GF-D8 (cell line): ENCODE measurements at places on chromosomes 5 and 9.

- DNase-seq: no peak
These were observed 81.9 kb downstream of the APBA1 start for GRCh38 chr9:69590266-69590665.

DNA sequence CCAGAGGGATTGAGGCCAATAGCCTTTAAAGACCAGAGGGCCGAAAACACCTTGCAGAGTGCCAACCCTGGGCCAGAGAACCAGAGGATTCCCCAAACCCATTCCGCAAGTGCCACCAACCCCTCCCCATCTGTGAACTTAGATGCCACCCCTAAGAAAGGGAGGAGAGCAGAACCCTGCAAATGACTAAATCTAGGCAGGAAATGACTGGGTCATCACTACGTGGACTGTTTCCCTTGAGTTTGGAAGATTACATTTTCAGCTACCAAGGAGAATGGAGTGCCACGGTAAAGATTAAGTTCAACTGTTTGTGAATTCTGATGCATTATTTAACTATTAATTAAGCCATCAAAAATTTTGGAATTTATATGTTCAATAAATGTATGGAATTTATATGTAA lies 142.8 kb downstream of the ENC1 start:
- DNase-seq: no peak

- DNase-seq: no peak
These were observed 10.4 kb downstream of the TNIP1 start for GRCh38 chr5:151070449-151070848.

- no peak for DNase-seq
These were observed 28.5 kb downstream of the GOLGA2 start for GRCh38 chr9:128247226-128247803.

- no peak for DNase-seq
These were observed 544 bp upstream of the SNX24 start for GRCh38 chr5:122844910-122845228.

DNA sequence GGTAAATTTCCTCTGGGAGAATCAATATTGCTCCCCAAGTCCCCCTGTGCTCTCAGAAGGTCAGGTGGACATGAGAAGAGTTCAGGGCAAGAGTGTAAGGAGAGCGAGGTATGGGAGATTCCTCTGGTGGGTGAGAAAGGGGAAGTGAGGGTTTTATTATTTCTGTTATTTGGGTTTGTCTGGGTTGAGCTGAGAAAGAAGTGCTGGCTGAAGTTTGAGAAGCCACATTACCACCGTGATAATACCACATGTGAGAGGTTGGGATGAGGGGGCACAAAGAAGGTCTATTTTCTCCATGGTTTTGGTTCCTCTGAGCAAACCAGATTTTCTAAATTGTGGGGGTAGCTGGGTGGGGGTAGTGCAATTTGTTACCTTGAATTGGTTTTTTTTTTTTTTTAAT lies 350.4 kb downstream of the OSTF1 start:
- no peak for DNase-seq

GRCh38 chr5:438481-438981 lies 4.4 kb upstream of the EXOC3 start:
- DNase-seq: no peak

DNA sequence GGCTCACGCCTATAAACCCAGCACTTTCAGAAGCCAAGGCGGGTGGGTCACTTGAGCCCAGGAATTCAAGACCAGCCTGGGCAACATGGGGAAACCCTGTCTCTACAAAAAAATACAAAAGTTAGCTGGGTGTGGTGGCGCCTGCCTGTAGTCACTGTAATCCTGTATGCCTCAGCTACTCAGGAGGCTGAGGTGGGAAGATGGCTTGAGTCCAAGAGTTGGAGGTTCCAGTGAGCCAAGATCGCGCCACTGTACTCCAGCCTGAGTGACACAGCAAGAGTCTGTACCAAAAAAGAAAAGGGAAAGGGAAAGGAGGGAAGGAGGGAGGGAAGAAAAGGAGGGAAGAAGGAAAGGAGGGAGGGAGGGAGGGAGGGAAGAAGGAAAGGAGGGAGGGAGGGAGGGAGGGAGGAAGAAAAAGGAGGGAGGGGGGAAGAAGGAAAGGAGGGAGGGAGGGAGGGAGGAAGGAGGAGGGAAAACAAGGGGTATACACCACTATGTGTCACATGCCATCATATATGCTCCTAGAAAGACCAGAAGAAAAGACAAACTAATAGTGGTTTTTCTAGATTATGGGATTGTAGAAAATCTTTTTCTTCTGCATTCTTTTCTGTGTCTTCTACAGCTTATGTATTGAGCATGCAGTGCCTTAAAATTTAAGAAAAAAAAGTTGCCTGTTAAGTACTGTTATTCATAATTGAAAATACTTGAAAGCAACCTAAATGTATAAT lies 240.1 kb downstream of the DENND1A start:
- DNase-seq: no peak

DNA sequence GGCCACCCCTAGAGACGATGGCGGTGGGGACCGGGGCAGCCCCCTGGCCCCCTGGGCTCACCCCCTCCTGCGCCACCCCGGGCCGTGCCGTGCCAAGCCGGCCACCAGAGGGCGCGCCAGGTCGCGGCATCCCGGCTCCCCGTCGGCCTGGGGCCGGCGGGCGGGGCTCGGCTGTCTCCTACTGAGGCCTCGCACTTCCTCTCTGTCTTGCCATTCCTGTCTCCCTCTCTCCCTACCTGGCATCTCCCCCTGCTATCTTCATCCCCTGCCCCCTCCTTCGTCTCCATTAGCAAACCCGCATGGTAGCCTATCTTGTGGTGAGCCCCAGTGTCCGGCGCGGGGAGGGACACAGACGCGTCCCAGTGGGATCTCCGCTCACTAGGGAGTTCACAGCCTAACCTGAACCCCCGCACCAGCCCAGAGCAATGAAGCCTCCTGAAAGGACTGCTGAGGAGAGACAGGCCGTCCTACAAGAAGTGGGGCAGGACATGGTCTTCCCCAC lies 29.8 kb upstream of the FABP6 start:
- no peak for DNase-seq

GRCh38 chr9:134870301-134870694 lies 10.3 kb upstream of the FCN2 start:
- DNase-seq: no peak

DNA sequence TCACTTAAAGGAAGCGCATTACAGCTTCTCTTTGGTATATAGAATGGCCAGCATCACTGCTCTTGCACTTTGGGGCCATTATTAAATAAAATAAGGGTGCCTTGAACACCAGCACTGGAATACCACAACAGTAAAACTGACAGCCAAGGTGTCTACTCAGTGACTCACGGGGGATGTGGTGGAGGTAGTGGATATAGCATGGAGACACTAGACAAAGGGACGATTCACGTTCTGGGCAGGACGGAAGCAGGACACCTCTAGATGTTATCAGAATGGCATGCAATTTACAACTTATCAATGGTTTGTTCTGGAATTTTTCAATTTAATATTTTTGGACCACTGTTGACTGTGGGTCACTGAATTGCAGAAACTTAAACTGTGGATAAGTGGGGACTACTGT lies 32.9 kb upstream of the PDE8B start:
- DNase-seq: no peak

DNA sequence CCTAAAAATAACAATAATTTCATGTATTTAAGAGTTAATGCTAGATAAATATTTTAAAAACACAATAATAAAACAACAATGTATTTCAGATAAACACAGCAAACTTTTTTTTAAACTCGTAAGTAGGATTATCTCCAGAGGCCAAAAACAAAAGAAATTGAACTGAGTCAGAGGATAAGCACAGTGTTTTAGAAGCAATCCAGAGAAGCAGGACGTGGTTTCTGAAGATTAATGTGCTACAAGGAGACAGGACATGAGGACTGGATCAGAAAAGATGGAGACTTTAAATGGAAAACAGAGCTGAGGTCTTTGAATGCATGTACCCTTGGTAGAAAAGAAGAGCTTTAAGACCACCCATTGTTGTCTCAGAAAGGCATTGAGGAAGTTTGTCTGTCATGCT lies 491.2 kb upstream of the TLE4 start:
- no peak for DNase-seq

- no peak for DNase-seq
These were observed 1571.3 kb downstream of the MAT2B start for GRCh38 chr5:165076686-165077085.

GRCh38 chr9:37976714-37977477 lies 73.0 kb upstream of the SLC25A51 start:
- no peak for DNase-seq

GRCh38 chr9:83701769-83702168 lies 6.0 kb downstream of the UBQLN1 start:
- DNase-seq: no peak

GRCh38 chr9:130042885-130043653 lies at the start of gene FNBP1:
Gene FNBP1, minus strand, starts transcription at chr9:130043189. Its CDS starts 214 bp downstream, at chr9:130042975.
- peak; percentile 48 for DNase-seq

GRCh38 chr9:120569556-120569955 lies 10.4 kb downstream of the CDK5RAP2 start:
- DNase-seq: no peak

DNA sequence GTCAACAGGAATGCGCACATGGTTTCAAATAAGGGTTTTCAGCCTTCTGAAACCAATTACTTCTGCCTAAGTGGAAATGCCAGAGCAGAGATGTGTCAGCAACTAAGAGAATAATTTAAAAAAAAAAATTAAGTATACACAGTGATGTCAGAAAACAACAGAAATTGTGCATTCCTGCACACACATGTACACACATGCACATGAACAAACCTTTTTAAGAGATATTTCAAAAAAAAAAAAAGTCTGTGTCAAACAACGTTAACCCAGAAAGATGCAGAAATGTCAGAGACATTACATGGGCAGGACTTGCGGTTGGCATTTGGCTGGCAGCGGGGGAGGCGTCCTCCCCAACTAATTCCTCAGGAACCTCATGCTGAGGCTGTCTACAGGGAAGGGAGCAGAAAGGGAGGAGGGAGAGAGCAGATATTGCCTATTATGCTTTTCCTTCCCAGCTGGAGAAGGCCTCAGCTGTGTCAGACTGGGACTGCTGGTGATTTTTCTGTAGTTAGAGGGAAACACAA lies 536.9 kb upstream of the WWC1 start:
- DNase-seq: no peak

DNA sequence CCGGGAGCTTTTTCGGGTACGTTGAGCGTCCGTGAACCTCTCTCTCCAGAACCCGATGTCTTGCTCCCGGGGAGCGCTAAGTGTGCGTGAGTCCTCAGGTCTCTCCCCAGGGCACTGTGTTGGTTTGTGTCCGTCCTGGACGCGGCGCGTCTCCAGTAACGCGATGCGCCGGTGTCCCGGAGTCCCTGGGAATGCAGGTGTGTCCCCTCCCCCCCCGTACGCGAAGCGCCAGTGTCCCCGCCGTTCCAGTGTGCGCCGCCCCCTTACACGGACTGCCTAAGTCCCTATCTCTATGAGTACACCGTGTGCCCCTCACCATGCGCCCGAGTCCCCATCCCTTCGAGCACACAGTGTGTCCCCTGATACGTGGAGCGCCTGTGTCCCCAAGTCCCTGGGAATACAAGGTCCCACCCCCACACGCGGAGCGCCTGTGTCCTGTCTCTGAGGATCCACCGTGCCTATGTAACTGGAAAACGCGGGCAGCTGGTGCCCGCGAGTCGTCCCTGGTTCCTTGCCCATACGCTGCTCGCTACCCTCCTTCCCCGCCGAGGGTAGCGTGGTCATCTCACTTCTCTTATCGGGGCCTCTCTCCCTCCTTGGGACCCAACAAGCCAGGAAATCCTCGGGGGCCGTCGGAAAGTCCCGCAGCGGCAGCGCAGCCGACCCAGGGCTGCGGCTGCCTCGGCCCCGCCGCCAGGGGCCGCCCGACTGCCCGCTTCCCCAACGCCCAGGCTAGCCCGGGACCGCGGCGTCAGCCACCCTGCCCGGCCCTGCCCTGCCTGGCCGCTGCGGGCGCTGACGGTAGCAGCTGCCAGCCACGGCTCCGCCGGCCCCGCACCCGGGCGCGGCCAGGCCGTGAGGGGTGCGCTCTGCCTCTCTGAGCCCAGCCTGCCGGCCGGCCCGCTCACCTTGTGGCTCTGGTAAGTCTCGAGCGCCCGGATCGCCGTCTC lies 709 bp downstream of the ELL2 start:
- DNase-seq: no peak

GRCh38 chr5:25862276-25862675 lies 1176.1 kb downstream of the CDH9 start:
- DNase-seq: no peak

DNA sequence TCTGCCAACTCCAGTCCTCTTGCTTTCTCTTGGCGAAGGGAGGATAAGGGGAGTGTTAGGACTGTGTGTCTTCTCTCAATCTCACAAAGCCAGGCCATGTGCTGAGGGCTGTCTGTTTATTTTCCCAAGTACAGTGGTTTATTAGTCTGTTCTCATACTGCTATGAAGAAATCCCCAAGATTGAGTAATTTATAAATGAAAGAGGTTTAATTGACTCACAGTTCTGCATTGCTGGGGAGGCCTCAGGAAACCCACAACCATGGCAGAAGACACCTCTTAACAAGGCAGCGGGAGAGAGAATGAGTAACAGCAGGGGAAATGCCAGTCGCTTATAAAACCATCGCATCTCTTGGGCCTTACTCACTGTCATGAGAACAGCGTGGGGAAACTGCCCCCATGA lies 36.2 kb upstream of the CKS2 start:
- DNase-seq: peak; percentile 20

GRCh38 chr5:6732634-6733410 lies 19.6 kb downstream of the TENT4A start:
- DNase-seq: no peak

DNA sequence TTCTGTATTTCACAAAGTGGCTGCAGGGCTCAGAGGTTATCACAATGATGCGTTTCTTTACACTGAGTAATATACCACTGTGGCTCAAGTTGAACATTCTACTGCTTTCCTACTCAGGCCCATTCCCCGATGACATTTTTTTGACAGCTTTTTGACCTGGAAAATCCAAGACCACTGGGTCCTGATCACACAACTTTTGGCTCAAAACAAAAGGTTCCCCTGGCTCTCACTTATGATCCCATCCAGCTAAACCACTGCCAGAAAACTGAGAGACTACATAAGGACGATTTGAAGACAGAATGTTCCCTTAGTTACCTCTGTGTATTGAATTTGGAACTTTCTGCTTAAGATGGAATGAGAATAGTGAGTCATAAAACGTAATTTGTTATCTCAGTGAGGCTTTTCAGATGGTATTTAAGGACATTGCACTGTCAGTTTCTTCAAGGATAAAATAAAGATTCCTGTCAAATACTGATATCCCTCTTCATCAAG lies 78.0 kb upstream of the FBXL7 start:
- DNase-seq: no peak

DNA sequence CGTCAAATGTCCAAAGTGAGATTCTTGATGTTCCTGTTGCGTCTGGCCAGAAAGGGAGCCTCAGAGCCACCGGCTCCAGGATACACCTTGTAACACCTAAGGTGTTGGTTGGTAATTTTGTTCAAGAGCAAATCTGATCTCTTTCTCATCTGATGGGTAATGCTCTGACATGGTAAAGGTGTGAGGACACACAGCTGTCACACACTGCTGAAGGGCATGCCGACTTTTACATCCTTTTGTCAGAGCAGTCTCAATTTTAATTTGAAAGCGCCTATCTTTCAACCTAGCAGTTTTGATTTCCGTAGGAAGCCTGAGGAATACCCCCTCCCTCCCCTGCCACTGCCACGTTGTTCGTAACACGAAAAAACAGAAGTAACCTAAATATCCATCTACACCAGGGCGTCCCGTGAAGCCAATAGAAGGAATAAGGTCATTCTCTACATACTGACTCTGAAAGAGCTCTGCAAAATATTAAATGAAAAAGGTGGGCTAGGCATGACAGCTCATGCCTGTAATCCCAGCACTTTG lies 57.4 kb downstream of the TSTD2 start:
- DNase-seq: no peak

- no peak for DNase-seq
These were observed 13.9 kb upstream of the BASP1 start for GRCh38 chr5:17203329-17204132.
